ENCODE measurements at places on chromosomes 12 and 14.

DNA sequence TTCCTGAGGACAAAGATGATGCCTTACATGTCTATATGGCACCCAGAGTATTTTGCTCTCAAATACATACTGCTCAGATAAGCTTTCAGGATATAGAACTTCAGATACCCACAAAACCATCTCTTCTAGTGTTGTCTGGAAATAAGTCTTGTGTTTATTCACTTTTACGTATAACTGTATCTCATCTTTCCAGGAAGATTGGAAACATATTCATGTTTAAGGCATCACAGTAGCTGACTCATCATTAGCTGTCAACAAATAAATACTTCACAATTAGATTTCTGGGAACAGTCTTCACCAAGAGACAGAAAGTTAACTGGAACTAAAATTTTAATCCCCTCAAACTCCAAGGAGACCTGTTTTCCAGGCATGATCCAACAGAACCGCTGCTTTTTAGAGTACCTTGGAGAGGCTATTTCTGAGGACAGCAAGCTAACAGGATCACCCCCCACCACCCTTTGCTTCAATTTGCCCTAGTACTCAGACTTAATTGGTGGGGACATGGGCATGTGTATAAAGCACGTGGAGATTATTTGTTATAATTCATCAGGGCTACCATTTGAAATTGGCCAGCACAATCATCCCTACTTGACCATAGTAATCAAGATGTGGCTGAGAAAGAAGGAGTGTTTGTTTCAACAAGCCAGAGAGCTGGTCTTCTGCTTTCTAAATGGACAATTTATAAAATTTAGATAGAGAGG is 129.3 kb upstream of the HIF1A start:
- no peak for DNase-seq

DNA sequence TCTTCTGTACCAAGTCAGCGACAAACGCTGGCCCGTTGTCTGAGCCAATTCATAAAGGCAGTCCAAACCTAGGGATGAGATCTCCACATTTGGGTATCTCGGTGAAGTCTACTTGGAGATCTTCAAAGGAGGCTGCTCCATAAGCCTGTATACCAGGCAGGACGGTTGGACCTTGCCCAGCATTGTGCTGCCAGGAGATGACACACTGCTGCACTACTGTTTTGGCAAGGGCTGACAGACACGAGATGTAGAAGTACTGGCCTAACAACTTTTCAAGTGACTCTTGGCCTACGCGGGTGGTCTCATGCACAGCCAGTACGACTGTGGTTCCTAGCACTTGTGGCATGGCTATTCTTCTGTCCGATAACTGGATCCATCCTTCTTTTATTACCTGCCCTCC is 135.3 kb downstream of the SLC38A6 start:
- no peak for DNase-seq

GRCh38 chr14:73777420-73777819 is 63.2 kb upstream of the PNMA1 start:
- DNase-seq: no peak

DNA sequence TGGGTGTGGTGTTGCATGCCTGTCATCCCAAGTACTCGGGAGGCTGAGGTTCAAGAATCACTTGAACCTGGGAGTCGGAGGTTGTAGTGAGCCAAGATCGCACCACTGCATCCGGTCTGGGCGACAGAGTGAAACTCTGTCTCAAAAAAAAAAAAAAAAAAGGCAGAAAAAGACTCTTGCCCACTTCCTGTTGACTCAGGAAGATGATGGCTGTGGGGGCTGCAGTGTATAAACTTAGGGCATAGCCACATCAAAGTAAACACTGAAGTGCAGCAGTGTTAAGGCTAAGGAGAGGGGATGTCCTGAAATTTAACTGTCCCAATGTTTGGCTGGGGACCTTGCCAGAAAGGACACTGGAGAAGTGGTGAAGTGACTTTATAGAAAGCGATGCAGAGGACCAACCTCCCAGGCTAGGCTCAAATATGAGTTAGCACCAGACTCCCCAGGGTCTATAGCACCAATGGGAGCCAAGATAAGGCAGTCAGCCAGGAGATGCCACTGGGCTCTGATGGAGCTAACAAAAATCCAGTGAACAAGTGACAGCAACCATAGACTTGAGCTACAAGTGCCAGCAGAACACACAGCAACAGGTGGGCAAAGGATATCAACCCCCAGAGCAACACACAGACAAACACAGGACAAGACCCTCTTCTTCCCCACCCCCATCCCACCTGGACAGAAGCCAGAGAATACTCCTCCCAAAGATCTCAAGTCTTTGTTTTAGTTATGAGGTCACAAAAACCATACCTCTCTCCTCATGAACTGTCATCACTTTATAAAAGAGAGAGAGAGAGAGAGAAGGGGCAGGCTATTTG is 28.0 kb downstream of the NELL2 start:
- DNase-seq: no peak

DNA sequence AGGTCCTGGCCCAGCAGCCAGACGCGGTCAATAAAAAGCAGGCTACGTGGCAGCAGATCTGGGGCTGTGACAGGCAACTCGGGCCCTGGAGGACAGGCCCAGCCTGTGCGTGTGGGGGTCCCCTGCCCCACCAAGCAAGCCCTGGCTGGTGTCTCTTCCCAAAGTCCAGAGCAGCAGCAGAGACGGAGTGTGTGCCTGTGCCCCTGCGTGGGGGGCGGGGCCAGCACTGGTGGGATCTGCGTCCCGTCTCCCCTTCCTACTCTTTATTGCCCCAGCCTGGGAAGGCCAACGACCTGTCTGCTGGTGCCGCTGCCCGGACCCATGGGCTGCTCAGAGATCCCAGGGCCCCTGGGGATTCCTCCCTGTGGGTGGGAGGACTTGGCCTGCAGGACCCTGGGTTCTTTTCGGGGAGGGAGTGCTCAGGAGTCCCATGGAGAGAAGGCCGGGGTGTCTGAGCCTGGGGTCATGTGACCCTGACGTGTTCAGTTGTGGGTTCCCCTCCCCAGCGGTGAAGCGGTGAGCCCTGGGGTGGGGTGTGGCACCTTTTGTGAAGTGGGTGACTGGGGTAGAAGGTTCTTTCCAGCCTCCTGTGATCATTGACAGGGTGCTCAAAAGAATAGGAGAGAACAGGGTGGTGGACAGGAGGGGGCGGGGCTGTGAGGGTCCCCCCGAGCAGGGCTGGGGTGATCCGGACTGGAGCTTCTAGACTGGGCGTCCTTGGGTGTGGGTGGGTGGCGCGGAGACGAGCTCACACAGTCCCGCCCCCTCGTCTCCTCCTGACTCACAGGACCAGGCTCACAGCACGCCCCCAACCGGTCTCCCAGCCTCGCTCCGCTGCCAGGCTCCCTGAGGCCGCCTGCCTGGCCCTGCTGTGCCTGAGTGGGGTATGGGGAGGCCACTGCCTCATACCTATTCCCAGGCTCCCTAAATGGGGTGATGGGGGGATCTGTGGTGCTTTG is 22.4 kb downstream of the ASPG start:
- DNase-seq: no peak

DNA sequence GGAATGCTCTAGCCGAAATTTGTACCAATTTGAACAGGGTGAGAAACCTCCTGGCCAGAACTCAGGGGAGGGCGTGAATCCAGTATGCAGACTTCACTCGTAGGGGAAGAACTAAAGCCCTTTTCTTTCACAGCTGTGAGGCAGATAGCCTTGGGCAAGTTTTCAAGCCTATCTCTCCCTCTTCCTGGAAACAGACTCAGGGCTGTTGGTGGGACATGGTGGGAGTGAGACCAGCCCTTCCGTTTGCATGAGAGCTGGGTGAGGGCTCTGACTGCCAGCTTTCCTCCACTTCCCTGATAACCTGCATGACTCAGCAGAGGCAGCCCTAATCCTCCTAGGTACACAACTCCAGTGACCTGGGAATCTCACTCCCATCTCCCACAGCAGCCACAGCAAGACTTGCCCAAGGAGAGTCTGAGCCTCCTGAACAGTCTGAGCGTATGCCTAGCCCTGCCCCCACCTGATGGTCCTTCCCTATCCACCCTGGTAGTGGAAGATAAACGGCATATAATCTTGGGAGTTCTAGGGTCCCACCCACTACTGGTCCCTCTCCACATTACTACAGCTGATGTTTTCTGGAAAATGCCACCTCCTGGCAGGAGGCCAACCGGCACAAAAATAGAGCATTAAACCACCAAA is 170.1 kb upstream of the AMIGO2 start:
- no peak for DNase-seq

DNA sequence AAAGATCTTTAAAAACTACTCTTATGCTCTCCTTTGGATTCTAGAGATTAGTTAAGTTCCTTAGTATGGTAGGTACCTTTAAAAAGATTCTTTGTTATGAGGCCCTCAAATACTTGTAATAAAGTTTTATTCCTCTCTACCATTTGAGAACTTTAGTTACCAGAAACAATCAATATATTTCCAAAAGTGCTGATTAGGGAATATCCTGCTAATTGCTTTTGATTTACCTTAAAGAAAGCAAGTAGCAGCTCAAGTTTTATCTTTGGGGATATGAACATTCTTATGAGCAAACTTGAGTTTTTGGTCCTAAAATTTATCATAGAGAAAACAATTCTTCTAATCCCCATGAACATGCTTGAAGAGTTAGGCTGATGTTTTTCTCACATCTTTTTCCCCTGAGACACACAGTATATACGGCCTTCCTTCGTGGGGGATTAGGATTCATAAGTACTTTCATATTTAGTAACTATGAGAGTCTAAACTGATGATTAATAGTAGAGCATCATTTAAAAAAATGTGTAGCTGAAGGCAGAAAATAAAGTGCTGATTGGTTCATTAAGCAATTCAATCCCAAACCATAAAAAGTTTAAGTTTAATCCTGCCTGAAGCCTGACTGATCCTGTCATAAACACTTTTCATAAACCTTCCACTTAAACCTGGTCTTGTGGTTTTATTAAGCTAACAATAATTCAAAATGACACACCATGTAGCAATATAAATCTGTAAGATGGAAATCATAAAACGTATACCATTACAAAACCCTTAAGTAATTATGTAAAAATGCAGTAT is 380.5 kb upstream of the FBXO33 start:
- no peak for DNase-seq

- no peak for DNase-seq
Observed at GRCh38 chr12:89194683-89195082, 157.6 kb downstream of the DUSP6 start.
